Esophagus squamous epithelium (tissue), 5 donors: ENCODE measurements at places on chromosomes 16 and 17. TPM values are rescaled to one million over a fixed set of nuclear protein-coding genes. Genes with fewer than 3 reads are reported as not detected.
A peak's percentile ranks its signal among the peaks of the same experiment; 100 is the strongest.

Gene ICAM2
- 11.8 TPM for total RNA-seq

DNA sequence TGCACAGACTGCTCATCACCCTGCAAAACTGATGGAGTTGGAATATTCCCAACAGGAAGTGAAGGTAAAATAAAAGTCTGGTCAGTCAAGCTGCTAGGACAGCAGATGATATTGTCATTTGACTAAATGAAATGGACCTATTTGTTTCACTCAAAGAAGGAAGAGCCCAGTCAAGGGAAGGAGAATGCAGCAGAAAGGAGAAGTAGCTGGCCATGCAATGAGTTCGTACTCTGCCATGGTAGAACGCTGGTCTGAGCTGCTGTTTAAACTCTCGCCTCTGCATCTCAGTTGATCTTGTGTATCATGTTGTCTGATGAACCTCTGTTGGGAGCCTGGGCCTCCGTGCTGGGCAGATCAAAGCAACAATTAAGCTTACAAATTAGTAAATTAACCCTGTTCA is 15.6 kb upstream of the YPEL2 start:
- no peak for DNase-seq

DNA sequence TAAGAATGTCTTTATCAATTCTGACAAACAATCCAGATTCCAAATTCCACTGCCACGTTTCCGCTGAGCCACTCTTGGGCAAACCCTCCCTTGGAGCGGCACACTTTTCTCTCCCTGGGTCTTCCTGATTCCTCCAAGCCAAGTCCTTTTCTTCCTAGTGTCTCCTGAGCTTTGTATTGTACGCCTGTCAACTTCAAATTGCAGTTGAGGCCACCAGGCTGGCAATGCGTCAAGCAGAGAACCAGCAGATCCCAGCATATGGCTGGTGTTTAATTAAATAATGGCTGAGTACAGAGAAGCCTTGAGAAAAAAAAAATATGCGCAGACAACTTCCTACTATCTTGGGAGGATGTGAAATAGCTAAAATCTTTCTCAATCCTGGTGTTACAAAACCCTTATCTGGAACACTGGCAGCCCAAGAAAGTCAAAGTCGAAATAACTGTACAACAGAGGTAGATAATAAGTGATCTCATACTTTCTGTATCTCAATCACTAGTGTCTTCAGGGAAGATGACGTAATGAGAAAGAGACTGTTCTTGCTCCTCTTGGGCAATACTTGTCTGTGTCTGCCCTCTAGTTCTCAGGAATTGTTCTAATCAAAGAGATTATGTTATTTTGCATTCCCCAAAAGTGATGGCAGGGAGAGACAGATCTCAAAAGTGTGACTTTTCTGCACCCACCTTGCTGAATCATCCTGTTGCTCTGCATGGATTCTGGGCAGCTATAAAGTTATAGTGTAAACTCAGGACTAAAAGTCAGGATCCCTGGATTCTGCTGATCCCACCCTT is 15.0 kb downstream of the SMIM36 start:
- no peak for DNase-seq

GRCh38 chr17:49365667-49366066 is 3.6 kb upstream of the ZNF652 start:
- DNase-seq, result no peak

DNA sequence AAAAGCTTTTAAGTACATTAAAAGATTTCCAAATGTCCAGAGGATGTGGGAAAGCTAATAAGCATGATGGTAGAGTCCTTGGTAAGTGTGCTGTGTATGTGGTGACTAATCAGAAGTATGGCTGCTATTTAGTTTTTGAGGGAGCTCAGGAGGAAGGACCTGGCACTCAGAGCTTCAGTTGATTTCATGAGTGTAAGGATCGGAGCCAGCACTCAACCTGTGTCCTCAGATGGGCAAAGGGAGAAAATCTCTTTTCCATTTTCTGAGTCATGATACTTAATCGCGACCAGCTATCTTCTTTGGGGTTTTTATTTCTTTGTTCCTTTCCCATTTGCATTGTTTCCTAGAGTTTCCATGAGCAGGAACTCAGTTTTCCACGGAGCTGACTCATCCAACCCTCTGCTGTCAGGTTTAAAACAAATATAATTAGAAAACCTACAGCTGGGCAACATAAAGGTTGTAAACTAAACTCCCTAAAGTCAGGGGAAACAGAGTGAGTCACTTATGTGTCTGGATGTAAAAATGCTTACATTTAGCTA is 125.4 kb downstream of the MAP2K6 start:
- DNase-seq, result no peak

DNA sequence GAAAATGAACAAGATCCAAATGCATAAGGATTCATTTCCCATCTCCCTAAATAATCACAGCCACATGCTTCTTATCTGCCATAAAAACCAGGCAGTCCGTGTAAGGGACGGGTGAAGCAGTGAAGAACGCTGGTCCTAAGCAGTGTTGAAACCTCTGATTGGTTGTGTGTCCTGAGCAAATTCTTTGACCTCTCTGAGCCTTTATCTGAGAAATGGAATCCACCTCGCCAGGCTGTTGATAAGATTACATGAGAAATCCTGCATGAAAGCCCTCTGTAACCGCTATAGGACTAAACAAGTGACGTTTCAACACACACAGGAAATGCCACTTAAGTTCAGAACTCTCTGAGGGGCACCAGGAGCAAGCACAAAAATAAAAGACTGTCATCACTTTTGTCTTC is 26.8 kb downstream of the GAS7 start:
- DNase-seq, result no peak

Gene ABCA8
- 1.5 TPM for total RNA-seq

DNA sequence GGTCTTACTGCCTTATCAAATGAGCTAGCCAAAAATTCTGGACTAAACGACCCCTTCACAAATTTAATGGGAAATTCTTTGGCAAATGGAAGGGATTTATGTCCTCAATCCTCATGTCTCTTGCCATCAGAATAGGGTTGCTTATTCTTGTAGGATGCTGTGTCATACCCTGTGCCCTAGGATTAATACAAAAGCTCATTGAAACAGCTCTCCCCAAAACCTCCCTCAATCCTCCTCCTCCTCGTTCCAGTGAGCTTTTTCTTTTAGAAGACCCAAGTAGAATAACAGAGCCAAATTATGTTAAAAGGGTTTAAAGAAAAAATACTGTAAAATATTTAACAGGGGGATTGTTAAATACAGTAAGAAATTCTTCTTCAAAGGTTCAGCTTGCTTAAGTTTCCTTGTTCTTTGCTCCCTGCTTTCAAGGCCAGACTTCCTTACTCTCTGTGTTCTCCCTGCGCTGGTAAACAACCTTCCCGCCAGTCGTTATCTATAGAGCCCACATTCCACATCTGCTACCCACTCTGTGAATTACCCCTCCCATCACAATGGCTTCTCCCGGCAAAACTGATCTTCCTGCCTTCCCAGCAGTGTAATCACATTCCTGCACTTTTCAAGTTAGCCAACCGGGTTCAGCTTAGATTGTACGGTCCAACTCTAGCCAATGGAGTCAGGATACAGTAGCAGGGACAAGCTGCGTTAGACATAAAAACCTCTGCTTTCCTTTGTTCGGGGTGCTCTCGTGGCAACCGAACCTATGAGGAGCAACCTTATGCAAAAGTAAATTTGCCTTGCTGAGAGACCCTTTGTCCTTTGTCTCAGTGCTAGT is 9.7 kb downstream of the HPR start:
- no peak for DNase-seq

Gene POLG2
- 3.9 TPM for total RNA-seq

Gene ZSCAN32
- total RNA-seq, result 18.1 TPM

- DNase-seq, result no peak
These were observed 78.7 kb upstream of the METRNL start for GRCh38 chr17:83000738-83001137.

Gene TSPAN10
- total RNA-seq, result 0.19 TPM

DNA sequence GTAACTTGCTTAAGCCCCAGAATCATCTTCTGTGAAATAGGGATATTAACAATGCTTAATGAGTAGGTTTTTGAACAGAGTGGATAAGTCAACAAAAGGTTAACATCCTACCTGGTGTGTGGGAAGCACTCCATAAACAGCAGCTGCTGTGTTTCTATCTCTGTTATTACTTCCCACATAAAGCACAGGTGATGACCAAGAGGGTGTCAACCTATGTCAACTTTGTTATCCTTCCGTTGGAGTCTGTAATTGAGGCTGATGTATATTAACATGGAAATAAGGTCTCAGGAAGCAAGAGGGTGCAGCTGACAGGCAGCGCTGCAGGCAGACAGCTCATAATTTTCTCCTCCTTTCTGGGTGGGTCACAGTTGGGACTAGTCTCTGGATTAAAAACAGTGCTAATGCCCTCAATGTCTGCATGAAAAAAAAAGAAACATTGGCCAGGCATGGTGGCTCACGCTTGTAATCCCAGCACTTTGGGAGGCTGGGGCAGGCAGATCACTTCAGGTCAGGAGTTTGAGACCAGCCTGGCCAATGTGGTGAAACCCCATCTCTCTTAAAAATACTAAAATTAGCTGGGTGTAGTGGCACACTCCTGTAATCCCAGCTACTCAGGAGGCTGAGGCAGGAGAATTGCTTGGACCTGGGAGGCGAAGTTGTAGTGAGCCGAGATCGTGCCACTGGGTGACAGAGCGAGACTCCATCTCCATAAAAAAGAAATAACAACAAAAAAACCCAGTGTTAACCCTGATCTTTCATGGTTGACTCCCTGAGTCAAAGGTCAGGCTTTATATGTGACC is 269.6 kb downstream of the SNX29 start:
- no peak for DNase-seq

GRCh38 chr16:1942810-1943726 is at the start of gene MSRB1:
TSS of gene MSRB1 (minus strand) at chr16:1943199. CDS start at chr16:1943156, 43 bp downstream.
- DNase-seq, result peak; percentile 95

DNA sequence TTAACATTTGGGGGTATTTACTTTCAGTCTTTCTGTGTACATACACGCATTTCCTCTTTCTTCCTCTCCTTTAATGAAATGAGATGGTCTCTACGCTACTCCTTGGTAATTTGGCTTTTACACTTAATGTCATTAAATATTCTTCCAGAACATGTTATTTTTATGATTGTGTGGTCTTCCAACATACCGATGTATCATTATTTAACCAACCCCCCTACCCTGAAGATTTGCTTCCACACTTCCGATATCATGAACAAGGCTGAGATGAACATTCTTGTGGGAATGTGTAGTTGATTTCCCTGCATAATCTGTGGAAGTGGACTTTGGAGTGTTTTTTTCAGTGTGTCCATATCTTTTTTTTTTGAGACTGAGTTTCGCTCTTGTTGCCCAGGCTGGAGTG is 2.3 kb upstream of the PGS1 start:
- no peak for DNase-seq

DNA sequence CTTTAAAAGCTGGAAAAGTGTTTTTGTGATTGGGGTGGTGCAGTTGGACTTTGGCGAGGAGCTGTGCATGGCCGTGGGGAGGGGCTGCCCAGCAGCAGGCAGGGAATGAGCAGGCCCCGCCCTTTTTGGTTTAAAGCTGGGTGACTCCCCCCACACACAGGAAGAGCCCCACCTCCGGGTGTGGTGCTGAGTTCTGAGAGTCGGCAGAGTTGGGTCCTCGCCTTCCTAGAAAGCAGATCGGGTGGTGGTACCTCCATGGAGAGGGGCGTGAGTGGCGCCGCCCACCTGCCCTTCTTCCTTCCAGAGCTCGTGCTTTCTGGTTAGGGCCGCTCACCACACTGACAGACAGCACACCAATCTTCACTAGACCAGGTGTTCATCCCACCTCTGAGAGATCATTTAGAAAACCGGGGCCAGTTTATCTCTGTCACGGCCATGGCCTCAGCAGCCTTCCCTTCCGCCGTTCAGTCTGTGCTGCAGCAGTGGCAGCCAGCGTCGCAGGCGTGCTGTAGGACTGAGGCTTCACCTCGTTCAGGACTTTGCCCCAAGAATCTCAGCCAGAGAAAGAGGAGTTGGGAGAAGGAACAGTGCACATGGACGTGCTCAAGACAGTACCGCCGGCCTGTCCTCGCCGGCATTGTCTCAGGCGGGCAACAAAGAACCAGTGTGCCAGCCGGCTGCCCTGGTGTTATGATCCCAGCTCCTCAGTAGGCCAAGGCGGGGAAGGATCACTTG is 144.0 kb upstream of the CHMP6 start:
- DNase-seq, result no peak

DNA sequence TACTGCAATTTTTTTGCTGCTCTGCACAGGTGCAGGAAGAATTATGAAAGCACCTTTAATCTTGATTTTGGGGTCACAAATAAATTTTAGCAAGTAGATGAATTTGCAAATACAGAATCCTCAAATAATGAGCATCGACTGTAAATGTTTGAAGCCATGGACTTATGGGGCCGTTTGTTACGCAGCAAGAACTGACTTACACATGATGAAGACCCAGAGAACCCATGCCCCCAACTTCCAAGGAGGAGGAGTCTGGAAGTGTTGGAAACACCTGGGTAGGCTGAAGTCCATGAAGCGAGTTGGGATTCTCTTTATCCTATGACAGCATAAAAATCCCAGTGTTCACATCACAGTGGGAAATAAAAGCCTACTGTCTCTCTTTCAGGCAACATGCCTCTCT is 176.6 kb downstream of the RBFOX3 start:
- DNase-seq, result no peak

Gene SPNS2
- 66.6 TPM for total RNA-seq

Gene KCNH4
- total RNA-seq, result under 0.01 TPM

GRCh38 chr17:78401891-78402290 is 23.4 kb downstream of the PGS1 start:
- no peak for DNase-seq

DNA sequence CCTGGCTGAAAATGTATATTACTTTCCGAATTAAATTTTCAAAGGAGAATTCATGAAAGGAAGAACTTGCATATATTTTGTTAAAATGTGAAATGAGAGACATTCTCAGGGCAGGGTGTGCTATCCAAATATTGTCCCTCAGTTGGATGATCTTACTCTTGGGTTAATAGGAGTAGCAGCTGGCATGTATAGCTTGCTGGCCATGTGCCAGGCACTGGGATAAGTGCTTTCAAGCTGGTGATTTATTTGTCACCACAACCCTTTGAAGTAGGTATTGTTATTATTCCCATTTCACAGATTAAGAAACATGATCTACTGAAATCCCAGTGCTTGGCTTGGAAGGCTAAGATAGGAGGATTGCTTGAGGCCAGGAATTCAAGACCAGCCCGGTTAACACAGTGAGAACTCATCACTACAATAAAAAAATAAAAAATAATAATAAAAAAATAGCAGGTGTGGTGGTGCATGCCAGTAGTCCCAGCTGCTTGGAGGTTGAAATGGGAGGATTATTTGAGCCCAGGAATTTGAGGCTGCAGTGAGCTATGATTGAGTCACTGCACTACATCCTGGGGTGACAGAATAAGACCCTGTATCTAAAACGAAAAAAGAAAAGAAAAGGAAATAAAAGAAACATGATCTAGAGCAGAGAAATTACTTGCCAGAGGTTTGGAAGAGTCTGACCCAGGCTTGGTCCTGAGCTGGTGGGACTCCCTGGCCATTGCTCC is 11.6 kb upstream of the MPHOSPH6 start:
- DNase-seq, result no peak

Gene ASIC2
- not detected for total RNA-seq
